ENCODE measurements at places on chromosomes 6 and 20. TPM values are rescaled to one million over a fixed set of nuclear protein-coding genes. Genes with fewer than 3 reads are reported as not detected.
A peak's percentile ranks its signal among the peaks of the same experiment; 100 is the strongest.

DNA sequence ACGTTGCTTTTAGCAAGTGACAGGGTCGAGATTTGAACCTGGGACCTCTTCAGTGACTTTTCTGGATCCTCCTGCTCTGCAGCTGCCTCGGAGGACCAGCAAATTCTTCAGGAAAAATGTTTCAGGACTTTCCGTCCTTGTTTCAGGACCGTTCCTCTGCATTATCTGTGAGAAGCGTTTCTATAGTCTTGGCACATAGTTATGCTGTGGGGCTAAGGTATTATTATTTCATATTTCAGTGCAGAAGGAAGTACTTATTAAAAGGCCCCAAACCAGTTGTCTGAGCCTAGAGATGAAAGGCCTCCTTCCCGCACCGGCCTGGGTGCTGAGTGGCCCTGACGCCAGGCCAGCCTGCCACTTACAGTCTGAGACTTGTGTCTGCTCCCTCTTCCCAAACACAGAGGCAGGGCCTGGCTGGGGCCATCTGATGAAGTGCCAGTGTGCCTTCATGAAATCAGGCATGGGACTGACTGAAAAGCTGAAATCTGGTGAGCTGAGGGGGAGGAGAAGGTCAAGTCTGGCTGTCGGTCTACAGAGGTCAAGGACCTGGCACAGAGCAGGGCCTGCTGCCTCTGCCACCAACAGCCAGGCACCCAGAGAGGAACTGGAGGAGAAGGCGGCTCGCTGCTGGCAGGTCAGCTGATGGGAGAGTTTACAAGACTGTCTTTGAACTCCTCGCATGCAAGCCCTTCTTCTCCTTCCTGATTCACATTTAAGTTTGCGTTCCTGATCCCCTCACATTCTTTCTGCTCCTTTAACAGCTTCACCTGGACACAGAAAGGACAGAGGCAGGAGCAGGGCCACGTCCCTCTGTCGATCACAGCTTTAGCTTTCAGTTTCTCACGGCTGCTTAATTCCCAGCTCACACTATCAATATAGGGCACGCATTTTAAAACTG, 8.9 kb upstream of the QKI start:
- peak; percentile 42 for DNase-seq

DNA sequence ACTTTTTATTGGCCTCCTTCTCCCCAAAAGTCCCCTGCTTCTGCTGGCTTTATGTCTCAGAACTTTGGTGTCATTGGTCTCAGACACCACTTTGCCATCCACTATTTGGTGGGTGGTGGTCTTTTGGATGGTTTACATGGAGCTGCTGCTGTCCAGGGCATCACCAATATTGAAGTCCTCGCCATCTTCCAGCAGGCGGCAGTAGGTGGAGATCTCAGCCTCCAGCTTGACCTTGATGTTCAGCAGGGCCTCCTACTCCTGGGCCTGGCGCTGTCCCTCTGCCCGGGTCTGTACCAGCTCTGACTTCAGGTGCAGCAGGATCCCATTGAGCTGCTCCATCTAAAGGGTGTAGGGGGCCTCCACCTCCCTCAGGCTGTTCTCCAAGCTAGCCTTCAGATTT, 148.4 kb upstream of the FOXA2 start:
- DNase-seq, result peak; percentile 30

- no peak for DNase-seq
Observed at GRCh38 chr6:7647504-7647903, 57.5 kb downstream of the SNRNP48 start.

DNA sequence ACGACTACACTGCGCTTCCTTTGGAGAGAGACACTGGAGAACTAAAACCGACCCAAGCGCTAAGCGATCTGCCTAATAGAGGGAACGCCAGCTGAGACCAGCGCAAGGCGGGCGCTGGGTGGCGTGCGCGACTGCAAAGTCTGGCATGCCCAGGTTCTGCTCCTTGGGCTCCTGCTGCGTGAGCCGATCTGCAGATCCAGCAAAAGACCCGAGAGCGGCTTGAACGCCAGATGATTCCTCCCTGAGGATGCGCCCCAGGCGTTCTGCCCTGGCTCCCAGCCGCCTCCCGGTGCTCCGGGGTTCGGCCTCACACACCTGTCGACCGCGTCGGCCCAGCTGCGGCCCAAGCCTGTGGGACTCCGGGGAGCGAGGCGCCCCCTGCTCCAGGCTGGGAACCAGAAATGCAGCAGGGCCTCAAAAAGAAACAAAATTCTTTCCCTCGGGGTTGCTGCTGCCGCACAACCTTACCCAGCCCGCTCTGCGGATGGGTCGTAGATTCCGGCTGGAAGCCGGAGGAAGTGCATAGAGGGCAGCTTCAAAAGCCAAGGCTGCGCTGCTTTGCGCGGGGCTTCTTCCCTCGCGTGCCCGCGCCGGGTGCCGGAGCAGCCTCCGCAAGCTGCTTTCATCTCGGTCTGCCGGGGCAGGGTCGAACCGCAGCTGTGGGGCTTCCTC, 17.9 kb upstream of the PRDM13 start:
- peak; percentile 82 for DNase-seq

The SMLR1 gene
- total RNA-seq, result not detected

The PRSS16 gene
- 5.2 TPM for total RNA-seq

- DNase-seq, result peak; percentile 35
Observed at GRCh38 chr20:10466325-10466724, 31.2 kb downstream of the SLX4IP start.

DNA sequence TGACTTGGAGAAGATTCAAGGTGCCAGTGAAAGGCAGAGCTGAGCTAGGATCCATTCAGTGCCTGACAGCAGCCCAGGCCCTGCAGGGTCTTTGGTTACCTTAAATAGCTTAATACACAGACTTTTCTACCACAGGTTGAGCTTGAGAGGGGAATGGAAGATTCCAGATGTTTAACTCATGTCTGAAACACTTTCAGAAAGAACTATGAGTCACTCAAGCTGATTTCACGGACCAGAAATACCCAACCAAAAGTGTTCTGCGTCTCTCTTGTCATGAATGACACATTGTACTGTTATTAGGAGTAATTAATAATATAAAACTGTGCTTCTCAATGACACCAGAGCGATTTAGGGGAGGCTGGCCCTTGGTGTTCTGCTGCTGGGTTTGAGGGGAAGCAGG, 6.4 kb upstream of the PMEPA1 start:
- no peak for DNase-seq

The CTNNBL1 gene
- 38.7 TPM for total RNA-seq
